Left cardiac atrium (tissue), 4 donors: ENCODE measurements at places on chromosomes 12 and 14. TPM values are rescaled to one million over a fixed set of nuclear protein-coding genes. Genes with fewer than 3 reads are reported as not detected.

The SIX6 gene
- total RNA-seq: not detected

The ZFHX2 gene
- total RNA-seq: 1.3 TPM

DNA sequence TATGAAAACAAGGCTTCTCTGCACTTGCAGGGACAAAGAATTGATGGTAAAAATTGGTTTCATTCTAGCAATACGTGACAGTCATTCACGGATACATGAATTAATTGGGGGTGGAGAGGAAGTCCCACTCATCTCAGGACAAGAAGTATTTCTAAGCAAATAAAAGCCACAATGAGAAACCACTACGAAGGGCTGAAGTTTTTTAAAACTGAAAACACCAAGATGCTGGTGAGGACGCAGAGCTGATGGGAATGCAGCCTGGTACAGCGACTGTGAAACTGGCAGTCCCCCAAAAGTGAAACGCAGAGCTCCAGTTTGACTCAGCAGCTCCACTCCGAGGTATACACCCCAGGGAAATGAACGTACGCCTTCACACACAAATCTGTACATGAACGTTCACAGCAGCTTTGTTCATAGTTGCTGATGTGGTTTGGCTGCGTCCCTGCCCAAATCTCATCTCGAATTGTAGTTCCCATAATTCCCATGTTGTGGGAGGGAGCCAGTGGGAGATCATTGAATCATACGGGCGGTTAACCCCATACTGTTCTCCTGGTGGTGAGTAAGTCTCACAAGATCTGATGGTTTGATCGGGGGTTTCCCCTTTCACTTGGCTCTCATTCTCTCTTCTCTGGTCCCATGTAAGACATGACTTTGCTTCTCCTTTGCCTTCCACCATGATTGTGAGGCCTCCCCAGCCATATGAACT is 89.0 kb downstream of the SCARB1 start:
- peak; percentile 51 for DNase-seq

- peak; percentile 41 for DNase-seq
Measured at GRCh38 chr12:108691998-108692808, 39.1 kb downstream of the CORO1C start.

DNA sequence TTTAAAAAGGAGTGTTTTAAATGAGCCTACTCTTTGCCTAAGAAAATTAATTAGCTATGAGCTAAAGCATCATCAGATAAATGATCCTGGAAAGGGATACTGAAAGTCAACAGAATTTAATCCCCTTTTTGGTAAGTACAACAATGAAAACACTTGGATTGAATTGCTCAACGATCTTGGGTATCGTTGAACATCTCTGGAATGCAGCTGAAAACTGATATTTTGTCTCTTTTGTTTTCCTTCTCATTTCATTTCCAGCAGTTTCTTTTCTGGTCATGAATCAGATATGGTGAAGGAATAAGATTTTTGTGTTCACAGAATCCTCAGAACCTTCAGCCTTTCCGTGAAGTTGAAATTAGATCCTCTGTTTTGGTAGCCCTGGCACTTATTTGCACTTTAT is 771.2 kb downstream of the FSCB start:
- DNase-seq: no peak

GRCh38 chr12:6620885-6621274 is 13.7 kb upstream of the CHD4 start:
- DNase-seq: no peak
